CD8-positive, alpha-beta memory T cell (primary cell): ENCODE measurements at places on chromosomes 2 and 18.

- H3K4me1 ChIP-seq: peaks cover 2% of the 10 kb centered on the region
- H3K4me3 ChIP-seq: no peak overlapping the region
- H3K27ac ChIP-seq: no peak overlapping the region
- H3K36me3 ChIP-seq: no peaks in the 10 kb centered on the region
Observed at GRCh38 chr2:102386004-102386403, 30.4 kb downstream of the IL18R1 start.

DNA sequence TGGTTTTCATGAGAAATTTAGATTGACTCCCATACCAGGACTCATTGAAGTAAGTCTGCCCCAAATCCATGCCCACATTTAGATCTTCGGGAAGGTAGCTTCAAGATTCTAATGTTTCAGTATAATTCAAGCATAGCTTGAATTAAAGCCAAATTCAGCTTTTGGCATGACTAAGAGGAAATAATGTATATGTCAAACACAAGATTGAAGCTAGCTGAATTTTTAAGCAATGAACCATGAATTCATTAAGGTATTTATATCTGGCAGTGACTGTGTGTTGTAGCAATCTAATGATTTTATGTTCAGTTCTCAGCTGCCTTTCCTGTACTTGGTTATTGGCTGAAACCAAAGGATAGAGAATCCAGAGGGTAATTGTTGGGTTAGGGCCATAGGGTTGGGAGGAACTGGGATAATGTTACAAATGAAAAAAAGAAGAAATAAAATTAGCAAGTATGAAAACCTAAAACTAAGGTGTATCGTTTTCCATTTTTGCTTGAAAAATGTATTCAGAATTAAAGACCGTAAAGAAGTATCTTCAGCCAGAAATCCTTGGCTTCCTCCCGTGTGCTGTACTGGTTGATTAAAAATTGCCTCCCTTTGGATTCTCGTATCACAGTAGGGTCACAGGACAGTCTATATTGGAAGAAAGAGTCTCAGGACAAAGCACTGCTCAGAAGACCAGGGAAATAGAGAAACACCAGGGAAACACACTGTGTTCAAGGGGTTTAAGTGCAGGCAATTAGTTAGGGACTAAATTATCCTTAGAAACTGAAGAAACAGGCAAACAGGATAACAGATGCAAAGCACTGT, 119.0 kb upstream of the FN1 start:
- no peaks in the 10 kb centered on the region for H3K4me1 ChIP-seq
- H3K27ac ChIP-seq: no peak overlapping the region
- H3K36me3 ChIP-seq: no peaks in the 10 kb centered on the region
- no peaks in the 10 kb centered on the region for H3K27me3 ChIP-seq
- no peak for DNase-seq

GRCh38 chr2:8086796-8087479, 594.9 kb upstream of the ID2 start:
- no peak overlapping the region for H3K27ac ChIP-seq
- no peaks in the 10 kb centered on the region for H3K27me3 ChIP-seq
- H3K4me3 ChIP-seq: no peak overlapping the region
- no peaks in the 10 kb centered on the region for H3K4me1 ChIP-seq
- no peaks in the 10 kb centered on the region for H3K36me3 ChIP-seq

GRCh38 chr2:179545024-179545423, 280.4 kb upstream of the SESTD1 start:
- no peaks in the 10 kb centered on the region for H3K4me1 ChIP-seq
- no peaks in the 10 kb centered on the region for H3K27me3 ChIP-seq
- no peak overlapping the region for H3K4me3 ChIP-seq

- H3K4me1 ChIP-seq: peaks cover 8% of the 10 kb centered on the region
- no peak overlapping the region for H3K4me3 ChIP-seq
- DNase-seq: no peak
- peaks cover 19% of the 10 kb centered on the region for H3K36me3 ChIP-seq
Observed at GRCh38 chr2:48507111-48507510, 22.8 kb upstream of the STON1 start.

GRCh38 chr18:79989195-79989497, 783 bp upstream of the TXNL4A start:
- DNase-seq: no peak
- H3K36me3 ChIP-seq: peaks cover 10% of the 10 kb centered on the region
- no peaks in the 10 kb centered on the region for H3K27me3 ChIP-seq
- no peak overlapping the region for H3K4me3 ChIP-seq
- H3K27ac ChIP-seq: peak overlapping the region; percentile 96
- H3K4me1 ChIP-seq: peaks cover 34% of the 10 kb centered on the region
